T1000 (cell line): ENCODE measurements at places on chromosomes 4 and X.

- DNase-seq: no peak
These were observed at the start of gene LRRC66 for GRCh38 chr4:52019936-52020657. TSS of gene LRRC66 (minus strand) at chr4:52020363. CDS start at chr4:52017613, 2,750 bp downstream.

DNA sequence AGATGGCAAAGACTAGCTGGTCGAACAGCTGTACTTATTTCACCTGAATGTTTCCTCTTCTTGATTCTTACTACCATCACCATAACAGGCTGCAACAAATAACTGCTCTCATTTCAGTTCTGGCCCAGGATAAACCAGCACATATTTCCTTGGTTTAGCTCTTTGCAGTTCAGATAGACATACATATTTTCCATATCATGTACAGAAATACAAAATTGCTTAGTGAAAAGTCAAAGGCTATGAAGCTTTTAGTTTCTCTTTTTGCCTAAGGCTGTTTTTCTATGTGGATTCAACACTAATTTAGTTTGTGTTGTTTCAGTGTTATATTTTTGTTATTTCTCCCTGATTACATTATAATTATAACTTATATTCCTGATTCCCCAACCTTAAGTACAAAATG lies 103.6 kb upstream of the BMP3 start:
- no peak for DNase-seq

DNA sequence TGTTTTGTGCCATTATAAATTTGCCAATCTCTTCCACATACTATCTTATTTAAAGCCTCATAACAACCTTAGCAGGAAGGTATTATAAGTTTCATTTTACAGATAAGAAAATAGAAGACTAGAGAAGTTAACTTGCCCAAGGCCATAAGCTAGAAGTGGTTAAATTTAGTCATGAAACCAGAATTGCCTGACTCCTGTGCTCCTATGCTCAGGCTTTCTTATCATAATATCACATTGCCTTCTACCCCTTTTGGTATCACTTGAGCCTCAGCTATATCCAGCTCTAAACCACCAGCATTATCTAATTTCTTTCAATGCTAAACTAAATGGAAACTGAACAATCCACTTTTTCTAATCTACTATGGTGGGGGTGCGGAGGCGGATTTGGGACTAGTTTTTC lies 164.7 kb downstream of the GBA3 start:
- DNase-seq: no peak

DNA sequence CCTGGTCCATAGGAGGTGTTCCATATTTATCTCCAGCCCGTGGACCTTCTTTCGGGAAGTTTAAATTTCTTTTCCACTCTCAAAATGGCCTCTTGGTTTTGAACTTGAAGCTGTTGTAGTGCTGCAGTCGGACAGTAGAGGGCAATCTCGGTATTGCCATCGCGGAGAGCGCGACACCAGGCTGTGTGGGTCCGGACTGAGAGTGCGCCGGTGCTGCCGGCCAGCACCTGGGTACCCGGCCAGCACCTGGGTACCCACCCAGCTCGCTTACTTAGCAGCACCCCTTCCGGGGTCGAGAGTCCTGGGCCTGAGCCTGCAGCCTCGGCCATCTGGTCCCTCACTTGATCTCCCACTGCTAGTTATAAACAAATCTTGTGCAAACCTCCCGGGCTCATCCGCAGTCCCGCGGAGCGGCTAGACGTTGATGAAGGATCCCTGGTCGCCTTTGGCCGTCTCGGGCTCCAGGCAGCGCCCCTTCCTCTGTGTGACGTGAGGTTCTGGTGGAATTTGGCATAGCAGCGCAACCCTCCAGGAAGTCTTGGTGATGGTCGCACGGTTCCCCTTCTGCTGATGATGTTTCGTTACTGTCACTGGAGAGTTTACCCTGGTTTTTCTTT lies 18.0 kb downstream of the FAM9A start:
- DNase-seq: no peak

- DNase-seq: no peak
These were observed 45.0 kb upstream of the ITM2A start for GRCh38 chrX:79412166-79412565.

DNA sequence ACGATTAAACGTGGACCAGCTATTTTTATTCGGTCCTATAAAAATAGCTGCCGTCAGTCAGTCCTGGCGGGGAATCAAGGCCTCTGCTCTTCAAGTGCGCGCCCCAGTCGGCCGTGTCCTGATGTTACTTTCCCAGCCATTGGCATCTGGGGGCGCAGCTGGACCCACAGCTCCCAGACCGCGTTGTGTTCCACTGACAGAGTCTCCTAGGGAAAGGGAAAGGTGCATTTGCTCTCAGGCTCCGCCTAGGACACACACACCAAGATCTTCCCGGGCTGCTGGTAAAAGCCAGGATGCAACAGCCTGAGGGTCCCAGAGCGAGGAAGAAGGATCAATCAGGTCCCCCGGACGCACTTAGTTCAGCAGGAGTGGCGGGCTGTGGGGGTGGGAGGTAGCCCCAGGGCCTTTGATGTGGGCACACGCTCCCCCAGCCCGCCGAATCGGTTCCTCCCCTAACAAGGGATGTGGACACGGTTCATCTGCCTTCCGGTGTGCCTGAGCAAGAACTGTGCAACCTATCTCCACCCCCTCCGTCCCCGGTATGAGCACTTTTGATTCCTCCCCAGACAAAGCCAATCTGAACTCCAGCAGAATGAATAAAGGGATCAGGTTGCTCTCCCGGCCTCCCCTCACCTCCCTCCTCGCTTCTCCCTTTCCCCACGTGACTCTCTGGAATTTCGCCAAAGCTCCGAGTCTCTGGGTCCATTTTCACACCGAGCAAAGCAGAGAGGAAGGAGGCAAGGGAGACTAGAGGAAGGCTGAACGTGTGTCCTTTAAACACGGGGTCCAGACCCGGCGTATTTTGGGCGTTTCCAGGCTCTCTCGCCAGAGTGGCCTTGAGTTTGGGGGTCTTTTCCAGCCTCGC lies 626 bp upstream of the FRAS1 start:
- DNase-seq: peak; percentile 80

DNA sequence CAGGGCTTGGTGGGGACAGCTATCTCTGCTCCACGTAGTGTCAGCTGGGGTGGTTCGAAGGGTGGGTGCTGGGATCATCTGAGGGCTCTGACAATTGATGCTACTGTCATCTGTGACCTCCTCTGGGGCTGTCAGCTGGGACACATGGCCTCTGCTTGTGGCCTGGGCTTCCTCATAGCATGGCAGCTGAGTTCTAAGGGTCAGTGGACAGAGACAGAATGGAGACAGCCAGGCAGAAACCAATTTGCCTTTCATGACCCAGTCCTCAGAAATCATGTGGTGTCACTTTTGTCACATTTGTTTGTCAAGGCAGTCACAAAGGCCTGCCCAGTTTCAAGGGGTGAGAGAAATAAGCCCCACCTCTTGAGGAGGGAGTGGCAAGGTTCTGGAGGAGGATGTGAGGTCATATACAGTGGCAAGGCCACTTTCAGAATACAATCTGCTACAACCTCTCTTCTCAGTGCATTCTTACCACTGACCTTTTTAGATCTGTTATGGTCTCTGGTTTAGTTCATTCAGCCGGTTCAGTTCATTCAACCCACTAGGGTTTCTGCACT lies 103.6 kb upstream of the BCOR start:
- no peak for DNase-seq

DNA sequence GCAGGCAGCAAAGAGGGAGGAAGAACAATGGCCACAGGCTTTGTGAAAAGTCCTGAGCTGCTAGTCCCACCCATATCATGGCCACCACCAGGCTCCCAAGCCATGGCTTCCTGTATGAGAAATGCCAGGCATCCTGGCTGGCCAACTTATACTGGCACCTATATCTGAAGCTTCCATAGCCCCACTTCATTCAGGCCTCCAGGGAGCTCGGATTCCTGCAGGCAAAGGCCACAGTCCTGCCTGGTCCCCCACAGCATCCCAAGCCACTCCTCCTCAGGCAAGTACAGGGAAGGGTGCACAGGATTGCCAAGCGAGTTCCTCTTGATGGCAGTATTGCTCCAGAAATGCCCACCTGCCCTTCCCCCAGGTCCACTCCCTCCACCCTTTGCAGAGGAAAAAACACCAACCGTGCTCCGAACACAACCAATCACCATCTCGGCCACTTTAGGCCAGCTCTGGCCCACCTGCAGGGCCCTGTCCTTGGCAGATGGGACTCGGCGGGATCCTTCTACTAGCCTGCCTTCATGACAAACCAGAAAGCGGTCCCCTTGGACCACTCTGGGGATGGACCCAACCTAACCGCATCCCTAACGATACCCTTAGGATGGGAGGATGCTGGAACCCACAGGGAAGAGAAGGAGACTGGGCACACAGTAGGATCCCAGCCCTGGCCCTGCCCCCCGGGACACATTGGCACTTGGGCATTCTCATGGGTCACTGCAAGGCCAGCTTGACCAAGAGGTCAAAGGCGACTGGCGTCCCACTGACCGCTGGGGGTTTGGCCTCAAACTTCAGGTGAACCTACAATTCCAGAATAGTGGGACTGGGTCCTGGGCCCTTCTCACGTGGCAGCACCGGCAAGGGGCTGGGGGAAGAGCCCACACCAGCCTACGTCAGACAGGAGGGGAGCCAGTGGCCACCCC lies 220.4 kb upstream of the AGTR2 start:
- no peak for DNase-seq

DNA sequence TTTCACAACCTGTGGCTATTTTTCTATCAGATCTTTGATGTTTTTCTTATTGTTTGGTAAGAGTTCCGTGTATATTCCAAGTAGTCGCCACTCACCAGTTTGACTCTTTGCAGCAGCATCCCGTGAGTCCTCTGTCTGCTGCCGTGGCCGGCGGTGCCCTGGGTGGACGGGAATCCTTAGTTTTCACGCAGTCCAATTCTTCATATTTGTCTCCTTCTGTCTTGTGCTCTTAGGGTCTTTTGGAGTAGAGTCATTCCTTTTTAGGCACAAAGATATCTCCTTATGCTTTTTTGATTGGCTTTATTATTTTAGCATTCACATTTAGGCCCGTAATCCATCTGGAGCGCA lies 94.9 kb upstream of the MSX1 start:
- DNase-seq: no peak

- DNase-seq: no peak
These were observed 176.5 kb downstream of the AR start for GRCh38 chrX:67720344-67720743.

DNA sequence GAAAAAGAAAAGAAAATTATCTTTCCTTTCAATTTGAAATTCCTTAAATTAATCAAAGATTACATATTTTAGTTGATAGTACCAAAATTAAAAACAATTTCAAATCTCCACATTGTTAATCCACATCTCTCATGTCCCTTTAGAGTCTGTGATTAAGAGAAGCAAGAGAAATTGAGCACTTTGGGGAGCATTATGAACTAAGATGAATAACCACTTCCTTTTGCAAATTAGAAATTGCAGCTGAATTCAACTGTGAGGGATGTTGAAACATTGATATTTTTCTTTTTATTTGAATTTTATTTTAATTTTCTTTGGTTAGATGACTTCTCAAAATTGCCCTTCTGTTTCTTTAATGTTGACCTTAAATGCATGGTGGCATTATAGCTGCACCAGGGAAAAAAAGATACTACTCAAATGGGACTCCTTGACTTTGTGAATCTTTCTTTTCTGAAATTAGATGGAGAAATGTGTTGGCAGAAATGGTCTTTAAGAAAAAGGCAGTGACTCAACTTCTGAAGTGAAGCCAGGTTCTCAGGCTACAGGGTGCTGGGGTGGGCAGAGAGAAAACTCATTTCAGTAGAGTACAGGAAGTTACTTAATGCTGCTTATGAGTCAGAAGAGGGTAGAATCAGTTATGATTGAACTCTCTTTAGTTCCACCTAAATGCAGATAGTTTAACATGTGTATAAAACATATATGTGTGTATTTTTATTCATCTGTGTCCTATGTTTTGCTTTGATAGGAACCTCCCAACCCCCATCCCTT lies 92.0 kb upstream of the TNIP3 start:
- peak; percentile 46 for DNase-seq

DNA sequence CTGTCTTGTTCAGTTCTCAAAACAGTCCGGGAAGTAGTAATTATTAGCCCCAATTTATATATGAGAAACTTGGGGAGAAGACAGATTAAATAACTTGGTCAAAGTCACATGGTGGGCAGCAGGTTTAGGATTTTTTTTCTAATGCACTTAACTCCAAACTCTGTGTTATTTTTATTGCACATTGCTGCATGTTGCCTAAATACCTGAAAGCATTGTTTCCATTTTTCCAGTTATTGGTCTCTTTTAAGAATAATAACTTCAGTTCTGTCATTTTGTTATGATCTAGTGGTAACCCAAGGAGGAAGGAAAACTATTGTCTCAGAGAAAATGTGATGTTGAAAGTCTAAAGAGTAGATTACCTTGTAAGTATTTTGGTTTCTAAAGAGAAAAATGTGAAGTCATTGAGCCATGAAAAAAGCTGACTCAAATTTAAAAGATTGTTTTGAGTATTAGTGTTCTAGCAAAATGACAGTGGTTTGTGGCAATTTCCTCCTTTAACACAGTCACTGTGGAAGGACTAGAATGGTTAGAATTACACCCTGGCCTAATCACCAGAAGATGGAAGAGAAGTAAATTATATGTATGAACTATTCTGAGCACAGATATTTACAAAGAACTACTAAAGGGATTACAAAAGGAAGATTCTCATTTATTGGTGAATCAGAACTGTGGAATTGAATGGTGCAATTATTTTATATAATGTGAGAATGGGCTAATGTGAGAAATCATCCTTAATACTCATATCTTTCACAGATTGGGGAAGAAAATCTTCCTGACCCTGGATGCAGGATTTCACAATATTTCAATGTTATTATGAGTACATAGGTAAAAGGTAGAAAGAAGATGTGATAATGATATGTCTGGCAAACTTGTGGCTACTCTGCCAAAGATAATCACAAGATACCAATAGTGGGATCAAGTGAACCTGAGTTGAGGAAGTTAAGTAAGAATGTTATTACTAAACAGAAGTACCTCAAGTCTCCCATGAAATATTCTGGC lies 21.7 kb upstream of the CXCL8 start:
- no peak for DNase-seq

- DNase-seq: no peak
These were observed 1289.6 kb upstream of the TENM3 start for GRCh38 chr4:180953572-180953971.

DNA sequence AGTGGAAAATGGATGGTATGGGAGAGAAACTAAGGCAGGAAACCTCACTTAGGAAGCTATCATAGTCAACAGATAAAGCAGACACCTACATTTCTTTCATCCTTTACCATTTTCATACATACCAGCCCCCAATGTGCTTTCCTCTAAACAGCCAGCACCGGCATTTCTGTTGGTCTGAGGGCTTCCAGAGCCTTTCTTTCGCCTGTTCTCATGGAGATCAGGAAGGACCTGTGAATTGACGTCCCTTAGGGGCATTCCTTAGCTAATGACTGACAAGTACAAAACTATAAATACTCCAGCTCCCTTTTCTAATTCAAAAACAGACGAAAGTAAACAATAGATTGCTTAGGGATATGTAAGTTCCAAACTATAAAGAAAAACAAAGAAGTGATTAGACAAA lies 215.5 kb upstream of the CNKSR2 start:
- DNase-seq: no peak
